Activated effector memory CD4-positive, alpha-beta T cell treated with Interleukin-2 at 50 U/mL for 16 hours (primary cell): ENCODE measurements at places on chromosomes 5 and 9.

- no peak for DNase-seq
Observed at GRCh38 chr5:84362061-84362720, 22.5 kb downstream of the EDIL3 start.

DNA sequence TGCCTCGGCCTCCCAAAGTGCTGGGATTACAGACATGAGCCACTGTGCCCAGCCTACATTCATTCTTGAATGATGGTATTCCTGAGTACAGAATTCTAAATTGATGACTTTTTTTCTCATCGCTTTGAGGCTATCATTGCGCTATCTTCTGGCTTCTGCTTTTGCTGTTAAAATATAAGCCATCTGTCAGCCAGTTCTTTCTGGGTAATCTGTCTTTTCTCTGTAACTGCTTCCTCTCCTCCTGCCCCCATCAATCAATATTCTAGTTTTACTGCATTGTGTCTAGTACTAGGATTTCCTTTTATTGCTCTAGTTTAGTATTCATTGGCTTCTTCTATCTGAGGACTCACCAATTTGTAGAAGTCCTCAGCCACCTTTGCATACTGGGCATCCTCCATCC is 89.0 kb downstream of the PLPP1 start:
- DNase-seq, result no peak

DNA sequence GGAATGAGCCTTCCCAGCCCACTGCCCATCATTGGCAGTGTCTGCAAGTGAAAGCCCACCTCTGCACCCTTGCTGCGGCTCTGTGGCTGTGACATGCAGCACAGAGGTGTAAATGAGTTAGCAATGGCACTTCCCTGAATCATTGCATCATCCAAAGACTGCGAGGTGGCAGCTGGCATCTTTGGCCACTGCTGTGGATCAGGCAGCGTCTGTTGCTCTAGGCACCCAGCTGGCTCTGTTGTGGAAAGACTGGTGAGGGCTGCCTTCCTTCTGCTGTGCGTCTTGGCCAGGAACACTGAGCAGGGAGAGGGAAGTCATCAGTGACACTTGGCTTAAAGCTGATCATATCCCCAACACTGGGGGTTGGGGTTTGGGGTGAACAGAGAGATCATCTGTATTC is 64.5 kb downstream of the MFAP3 start:
- DNase-seq, result no peak

GRCh38 chr5:144032375-144032774 is 138.1 kb downstream of the YIPF5 start:
- no peak for DNase-seq

- no peak for DNase-seq
Observed at GRCh38 chr5:15564523-15564922, 64.5 kb downstream of the FBXL7 start.

DNA sequence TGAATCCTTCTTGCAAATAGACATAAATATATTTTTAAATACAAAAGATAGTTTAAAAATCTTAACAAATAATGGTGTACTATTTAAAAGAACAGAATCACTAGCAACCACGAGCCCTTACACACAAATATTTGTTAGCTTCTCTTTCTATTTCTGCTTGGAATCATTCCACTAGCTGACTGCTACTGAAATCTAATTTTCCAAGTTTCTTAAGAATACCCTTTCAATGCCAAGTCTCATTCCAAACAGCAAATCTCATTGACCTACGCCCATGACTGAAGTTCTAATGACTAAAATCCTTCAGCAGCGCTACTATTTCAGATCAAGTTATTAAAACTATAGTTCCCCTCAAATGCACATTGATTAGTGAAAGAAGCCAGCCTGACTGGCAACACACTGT is 13.2 kb upstream of the PPP1R2B start:
- DNase-seq, result no peak

GRCh38 chr9:81605170-81605670 is 84.1 kb downstream of the TLE1 start:
- DNase-seq, result no peak

GRCh38 chr9:102767076-102767475 is 228.1 kb upstream of the CYLC2 start:
- DNase-seq, result no peak

DNA sequence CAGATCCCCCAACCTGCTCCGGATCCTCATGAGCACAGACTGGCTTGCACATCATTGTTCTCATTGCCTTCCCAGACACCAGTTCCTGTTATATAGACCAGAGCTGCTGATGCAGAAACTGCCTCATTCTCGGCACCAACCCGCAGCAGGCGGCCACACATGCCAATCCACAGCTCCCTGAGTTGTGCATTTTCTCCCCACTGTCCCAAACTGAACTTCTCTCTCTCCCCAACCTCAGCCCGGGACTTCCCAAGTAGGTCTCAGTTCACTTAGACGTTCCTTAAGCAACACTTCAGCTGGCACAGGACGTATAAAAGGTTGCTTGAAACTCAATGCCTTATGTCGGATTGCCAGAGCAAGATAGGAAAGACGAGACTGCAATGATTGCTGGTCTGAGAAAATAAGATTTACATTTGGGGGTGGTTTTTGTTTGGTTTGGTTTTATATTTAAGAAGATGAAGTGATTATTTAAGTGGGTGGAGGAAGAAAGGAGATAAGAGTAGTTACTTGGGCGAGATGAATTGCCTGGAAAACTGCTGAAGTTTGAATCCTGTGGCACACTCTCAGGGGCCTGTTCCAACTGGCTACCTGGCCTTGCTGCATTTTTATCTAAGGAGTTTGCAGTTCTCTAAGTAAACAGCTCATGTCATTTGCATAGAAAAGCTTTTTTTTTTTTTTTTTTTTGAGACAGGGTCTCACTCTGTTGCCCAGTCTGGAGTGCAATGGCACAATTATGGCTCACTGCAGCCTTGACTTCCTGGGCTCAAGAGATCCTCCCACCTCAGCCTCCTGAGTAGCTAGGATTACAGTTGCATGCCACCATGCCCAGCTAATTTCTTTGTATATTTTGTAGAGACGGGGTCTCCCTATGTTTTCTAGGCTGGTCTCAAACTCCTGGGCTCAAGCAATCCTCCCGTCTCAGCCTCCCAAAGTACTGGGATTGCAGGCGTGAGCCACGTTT is 155.4 kb downstream of the GOLPH3 start:
- no peak for DNase-seq

DNA sequence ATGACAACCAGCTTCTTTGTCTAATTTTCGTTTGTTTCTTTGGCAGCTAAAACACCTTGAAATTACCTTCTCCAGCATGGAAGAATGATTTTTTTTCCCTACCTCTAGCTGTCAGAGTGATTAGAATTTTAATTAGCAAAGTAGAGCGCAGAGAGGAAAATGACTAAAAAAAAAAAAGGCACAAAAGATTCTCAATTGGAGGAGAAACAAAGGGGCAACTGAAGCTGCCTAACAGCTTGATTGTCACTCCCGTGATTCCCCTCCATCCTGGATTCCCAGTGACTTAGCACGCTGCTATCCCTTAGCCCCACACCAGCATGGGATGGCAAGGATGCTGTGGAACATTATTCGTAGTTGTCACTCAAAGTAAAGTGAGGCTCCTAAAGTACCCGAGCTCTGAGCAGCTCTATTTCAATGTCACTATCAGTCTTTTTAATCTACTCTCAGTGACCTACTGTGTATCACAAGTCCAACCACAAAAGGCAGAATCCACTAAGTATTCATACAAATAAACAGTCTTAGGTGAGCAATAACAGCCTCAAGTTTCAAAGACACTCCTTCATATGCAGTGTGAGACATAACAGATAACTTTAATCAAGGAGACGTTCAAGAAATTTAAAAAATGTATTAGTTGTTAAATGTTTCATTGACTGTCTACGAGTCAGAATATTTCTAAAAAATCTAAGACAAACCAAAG is 710.0 kb upstream of the GRAMD2B start:
- no peak for DNase-seq

GRCh38 chr5:131260895-131261294 is 3.0 kb upstream of the CDC42SE2 start:
- no peak for DNase-seq

DNA sequence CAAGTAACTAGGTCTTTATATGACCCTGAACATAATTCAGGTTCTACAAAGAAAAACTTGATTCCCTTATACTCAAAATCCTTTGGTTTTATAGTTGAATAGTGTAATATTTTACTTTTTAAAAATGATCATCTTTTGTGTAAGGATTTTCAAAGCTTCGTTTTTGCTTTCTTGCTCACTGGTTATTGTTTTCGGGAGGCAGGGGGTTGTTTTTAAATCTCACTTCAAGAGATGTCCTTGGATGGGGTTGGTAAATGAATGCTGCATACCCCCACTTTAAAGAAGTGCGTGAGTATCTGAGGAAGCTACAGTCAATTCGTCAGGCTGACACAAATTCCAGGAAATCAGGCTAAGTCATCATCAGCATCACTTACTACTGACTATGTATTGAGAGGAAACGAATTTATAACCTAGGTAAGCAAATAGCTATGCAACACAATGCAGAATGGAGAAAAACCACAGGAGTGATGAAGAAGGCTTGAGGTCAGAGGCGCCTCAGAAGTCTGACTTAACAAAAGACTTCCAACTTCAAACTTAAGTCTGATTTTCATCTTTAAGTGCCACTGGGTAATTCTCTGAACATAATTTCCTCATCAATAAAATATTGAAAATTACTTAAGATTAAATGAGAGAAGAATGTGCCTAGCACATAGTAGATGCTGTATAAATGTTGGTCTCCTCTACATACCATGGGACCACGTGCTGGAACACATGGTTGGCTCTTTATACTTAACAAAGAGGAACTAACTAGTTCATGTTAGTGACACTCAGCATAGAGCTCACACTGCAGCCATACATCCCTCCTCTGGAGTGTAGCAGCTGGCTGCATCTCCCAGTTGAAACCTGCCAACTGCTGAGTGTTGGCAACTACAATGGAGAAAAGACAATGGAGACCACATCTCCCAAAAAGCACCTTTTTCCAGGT is 106.0 kb upstream of the KIF2A start:
- DNase-seq, result no peak

GRCh38 chr5:74113927-74114326 is 487.9 kb downstream of the ARHGEF28 start:
- DNase-seq, result no peak

- DNase-seq, result no peak
Observed at GRCh38 chr5:30878296-30878695, 315.2 kb upstream of the CDH6 start.

- no peak for DNase-seq
Observed at GRCh38 chr9:20112205-20112783, 323.5 kb upstream of the SLC24A2 start.

DNA sequence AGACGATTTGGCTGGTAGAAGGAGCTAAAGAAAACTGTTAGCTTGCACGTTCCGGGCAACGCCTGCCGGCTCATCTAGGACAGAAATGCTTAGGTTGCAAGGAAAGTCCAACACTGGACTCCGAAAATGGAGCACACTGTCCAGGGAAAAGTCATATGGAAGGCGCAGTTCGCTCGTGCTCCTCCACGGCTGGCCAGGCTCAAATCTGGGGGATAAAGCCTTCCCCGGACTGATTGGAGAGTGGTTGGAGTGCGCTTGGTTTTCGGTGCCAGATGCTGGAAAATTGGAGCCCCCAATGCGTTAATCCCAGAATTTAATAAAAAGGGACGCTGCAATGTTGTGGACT is 955 bp downstream of the CDH6 start:
- DNase-seq, result no peak

DNA sequence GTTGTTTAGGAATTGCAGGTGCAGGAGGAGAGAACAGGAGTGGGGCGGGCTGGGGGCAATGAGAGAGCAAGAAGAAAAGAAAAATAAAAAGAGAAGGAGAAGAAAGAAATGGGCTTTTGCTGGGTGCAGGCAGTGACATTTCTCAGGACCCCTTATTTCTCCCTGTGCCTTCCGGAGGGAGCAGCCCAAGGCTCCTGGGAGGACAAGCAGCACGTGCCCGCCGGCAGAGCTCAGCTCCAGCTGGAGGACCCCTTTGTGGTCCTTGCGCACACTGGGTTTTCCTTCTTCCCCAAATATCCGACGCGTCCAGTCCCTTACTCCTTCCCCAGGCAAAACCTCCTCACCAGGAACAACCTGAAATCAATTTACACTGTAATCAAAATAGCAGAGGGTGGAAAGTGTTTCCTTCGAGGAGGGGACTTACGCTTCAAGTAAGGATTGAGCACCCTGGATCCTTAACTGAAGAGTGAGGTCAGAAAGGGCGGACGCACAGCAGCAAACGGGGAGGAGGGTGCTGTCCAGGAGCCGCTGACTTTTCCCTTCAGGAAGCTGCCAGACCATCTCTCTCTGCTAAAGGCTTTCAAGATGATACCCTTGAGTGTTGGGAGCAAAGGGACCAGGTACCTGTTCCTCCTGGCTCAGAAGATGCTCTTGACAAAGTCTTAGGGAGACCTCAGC is 2.1 kb downstream of the BTNL9 start:
- DNase-seq, result no peak

DNA sequence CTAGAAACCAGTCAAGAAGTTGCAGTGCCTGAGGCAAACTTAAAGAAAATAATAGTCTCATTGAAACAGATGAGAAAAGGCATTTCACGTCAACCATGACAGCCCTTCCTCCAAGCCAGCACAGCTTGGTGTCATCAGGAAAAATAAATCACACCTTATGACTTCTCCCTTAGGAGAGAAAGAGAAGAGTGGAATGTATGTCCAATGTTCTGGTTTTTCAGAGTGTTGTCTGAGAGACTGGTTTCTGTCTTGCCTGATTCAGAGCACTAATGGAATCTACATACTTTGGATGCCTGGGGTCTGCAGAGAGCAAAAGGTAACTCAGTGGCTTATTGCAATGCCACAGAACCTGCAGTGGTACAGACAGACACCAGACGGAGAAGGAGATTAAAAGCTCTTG is 105.5 kb upstream of the PDE4D start:
- no peak for DNase-seq

DNA sequence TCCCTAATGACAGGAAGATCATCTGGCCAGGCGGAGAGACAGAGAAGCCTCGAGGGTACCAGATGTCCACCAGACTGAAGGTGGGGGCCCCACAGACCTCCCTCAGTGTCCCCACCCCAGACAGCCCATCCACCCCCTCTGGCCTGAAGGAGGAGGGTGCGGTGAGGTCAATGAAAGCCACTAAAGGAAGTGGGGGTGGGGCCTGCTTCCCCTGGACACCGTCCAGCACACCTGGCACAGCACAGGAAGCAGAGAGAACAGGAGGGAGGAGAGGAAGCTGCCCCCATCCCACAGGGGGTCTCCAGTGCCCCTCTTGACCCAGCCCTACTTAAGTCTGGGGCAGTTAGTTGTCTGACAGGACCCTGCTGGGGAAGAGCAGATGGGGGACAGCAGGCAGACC is 11.2 kb downstream of the LRRC26 start:
- DNase-seq, result no peak
